Globus pallidus (tissue), 1 donor: ENCODE measurements at places on chromosomes 12 and 14.

DNA sequence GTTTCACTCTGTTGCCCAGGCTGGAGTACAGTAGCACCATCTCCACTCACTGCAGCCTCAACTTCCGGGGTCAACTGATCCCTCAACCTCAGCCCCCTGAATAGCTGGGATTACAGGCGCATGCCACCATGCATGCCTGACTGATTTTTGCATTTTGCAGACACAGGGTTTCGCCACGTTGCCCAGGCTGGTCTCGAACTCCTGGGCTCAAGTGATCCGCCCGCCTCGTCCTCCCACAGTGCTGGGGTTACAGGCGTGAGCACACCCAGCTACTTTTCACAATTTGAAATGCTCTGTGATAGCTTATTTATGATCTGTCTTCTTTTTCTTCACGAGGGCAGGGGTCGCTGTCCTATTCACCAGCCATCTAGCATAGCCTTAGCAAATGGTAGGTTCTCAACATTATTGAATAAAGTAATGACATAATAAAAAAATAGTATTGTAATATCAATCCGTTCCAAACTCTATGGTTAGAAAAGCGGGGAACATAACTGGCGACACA is 477 bp upstream of the DDX47 start:
- no peak for DNase-seq

GRCh38 chr14:52266179-52266578 is 1.3 kb upstream of the PTGDR start:
- no peak for DNase-seq

GRCh38 chr12:119869720-119870119 is 7.4 kb downstream of the CIT start:
- DNase-seq: no peak

- DNase-seq: no peak
Measured at GRCh38 chr14:100448376-100448775, 125.2 kb downstream of the SLC25A47 start.

DNA sequence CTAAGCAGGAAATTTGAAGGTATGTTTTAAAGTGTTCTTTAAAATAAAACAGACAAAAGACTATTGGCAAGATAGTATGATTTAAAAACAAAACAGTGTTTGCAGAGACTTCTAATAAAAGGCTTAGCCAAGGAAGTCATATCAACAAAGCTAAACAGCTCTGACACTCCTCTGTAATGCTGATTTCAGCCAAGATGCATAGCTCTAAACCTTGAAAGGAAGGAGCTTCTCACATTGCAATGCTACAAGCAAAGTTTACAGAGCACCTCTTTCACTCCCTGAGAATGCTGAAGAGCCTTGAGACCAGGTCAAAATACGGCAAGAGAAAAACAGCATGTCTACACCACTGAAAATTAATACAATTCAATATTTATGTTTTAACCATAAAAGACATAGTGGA is 51.8 kb downstream of the PARP11 start:
- DNase-seq: no peak

DNA sequence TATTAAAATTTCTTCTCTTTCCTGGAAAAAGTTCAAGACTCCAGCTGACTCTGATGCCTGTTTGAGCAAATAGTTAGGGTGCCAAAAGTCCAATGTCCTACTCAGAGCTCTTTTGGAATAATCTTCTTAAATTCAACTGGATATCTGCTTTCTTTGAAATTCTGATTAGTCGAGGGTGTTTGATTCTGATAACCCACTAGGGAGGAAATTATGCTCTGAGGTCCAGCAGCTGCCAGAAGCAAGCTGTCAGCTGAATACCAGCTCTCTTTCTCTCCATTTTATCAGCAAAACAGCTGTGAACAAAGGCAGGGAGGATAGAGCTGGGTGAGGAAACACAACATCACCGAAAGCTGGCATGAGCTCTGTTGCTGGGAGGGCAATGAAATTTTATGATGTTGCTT is 141.5 kb downstream of the CAND1 start:
- DNase-seq: no peak

DNA sequence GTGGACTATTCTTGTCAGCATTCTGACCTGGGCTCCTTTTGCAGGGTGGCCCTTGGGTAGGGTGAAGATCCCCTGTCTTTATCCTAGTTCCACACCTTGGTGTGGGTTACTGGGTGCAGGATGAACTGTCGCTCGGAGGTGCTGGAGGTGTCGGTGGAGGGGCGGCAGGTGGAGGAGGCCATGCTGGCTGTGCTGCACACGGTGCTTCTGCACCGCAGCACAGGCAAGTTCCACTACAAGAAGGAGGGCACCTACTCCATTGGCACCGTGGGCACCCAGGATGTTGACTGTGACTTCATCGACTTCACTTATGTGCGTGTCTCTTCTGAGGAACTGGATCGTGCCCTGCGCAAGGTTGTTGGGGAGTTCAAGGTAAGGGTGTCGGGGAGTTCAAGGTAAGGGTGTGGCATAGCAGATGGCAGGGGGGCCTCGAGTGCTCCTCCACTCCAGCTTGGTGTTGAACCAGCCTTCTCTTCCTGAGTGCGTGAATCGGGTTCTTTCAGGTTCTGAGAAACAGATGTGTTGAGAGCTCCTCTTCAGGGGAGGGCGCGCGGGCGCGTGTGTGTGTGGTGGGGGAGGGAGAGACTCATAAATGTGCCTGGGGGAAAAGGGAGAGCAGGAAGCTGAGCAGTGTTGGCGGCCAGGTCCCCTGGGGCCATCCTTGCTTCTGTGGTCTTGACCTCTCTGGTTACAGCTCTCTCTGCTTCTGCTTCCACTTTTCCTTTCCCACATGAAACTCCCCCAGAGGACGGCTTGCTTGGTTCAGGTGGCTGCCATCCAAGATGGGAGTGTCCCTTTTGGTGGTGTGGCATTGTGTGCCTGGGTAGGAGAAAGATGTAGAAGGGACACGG is 4.0 kb downstream of the ATG101 start:
- DNase-seq: no peak

- DNase-seq: no peak
Measured at GRCh38 chr14:32764131-32764530, 174.5 kb upstream of the NPAS3 start.

DNA sequence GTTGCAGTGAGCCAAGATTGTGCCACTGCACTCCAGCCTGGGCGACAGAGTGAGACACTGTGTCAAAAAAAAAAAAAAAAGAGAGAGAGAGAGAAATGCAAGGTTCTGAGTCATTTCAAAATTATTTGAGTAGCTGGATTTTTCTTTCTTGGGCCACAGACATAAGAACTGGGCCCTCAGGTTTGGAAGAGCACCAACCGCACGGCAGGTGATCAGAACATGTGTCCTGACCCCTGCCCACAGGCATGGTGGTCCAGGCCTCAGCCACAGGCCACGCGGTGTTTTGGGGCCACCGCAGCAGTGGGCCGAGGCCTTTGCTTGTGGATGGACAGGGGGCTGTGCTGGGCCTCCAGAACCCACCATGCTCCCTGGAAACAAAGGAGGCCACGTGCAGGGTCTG is 126.7 kb downstream of the CALM1 start:
- DNase-seq: no peak

GRCh38 chr12:1206118-1206734 is 215.2 kb downstream of the ERC1 start:
- DNase-seq: no peak

- DNase-seq: no peak
Measured at GRCh38 chr14:22233377-22233776, 355.6 kb downstream of the DAD1 start.

GRCh38 chr12:57523706-57524614 is 1.3 kb downstream of the MBD6 start:
- no peak for DNase-seq

- DNase-seq: no peak
Measured at GRCh38 chr14:70005281-70005805, 126.1 kb downstream of the SMOC1 start.

- peak; percentile 61 for DNase-seq
Measured at GRCh38 chr12:10562306-10562933, 51.0 kb downstream of the MAGOHB start.

GRCh38 chr12:55739025-55739378 is 3.9 kb upstream of the GDF11 start:
- DNase-seq: no peak

DNA sequence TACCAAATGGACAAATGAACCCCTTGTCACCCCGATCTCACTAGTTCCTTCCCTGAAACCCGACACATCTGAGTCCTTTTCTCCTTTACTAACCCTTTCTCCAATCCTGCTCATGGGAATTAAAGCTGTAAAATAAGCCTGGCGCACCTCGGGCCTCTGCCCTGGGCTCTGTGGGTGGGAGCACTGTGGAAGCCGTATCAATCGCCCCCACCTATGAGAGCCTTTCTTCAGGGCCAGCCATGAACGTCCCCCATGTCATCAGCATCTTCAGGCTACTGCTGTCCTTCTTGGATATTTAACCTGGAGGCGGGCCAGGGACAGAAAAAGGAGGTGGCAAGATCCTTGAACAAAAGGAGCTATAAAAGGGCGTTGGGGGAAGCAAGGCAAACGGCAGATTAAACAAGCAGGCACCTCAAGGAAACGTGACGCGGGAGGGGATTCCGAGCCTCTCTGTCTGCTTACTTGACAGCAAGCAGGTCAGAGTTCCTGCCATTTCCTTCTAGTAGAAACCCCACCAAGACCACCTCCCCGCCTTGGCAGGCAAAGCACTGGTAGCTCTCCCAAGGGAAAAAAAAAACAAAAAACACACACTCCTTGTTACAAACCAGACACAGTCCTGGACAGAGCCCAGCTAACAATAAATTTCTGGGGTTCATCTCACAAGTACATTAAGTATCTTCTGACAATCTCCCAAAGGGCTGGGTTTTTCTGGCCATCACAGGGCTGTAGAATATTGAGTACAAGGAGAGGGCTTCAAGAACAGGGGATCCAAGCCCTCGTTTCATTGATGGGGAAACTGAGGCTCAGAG is 62.9 kb downstream of the DPF3 start:
- DNase-seq: no peak

- no peak for DNase-seq
Measured at GRCh38 chr12:24909667-24910066, 39.2 kb downstream of the BCAT1 start.

DNA sequence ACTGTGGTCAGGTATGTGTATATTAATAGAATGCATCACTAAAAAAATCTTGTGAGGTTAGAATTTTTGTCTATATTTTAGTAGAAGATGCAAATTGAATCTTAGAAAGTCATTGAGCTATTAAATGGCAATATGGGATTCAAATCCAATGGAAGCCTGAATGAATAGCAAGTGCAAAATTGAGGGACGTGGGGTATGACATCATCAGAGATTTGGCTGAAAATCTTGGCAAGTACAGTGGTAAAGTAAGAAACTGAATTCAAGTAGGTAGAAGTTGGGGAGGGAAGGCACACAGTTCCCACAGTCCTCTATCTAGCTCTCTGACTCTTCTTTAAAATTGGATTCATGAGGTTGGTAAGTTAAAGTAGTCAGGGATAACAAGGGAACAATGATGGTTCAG is 97.4 kb upstream of the SSTR1 start:
- no peak for DNase-seq

- DNase-seq: no peak
Measured at GRCh38 chr12:38053655-38054464, 262.7 kb upstream of the ALG10B start.

DNA sequence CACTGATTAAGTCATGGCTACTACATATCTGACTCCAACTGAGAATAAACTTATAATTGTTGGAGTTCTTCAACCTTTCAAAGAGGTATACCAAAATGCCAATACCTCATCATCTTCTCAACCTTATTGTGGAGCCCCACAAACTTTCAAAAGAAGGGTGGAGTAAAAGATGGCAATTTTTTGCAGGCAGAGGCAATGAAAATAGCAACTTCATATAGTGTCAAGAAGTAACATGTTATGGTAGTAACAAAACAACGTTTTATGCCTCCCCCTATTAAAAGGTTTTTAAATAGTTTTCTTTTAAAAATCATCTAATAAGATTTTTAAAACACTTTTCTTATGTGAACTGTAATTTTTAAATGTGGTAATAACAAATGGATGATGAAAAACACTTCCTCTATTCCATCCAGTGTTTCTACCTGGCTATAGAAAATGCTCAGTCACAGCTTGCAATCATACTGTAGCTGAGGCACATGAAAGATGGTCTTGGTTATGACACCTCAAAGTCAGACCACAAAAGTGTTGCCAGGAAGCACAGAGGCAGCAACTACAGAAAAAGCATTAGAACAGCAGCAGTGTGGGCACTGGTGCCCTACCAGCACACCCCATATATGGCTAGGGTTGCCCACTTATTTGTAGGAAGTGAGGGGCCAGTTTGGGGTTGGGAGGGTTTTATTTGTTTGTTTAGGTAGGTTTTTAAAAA is 7.0 kb downstream of the PPP1R12A start:
- no peak for DNase-seq

DNA sequence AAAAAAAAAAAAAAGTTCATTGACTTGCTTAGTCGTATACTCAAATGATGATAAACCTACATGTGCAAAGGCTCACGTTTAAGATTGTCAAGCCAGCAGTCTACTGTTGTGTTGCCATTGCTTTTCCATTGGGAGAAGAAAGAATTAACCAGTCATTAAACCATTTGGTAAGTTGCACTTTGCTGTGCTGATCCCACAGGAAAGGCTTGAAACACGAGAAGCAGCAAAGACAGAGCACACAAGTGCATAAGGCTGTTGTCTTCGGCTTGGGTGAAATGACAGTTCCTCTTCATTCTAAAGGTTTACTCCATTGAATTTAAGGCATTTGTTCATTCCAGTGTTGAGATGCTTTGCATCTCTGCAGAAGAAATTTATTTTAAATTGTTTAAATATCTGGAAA is 50.1 kb downstream of the ZC3H14 start:
- no peak for DNase-seq

- DNase-seq: no peak
Measured at GRCh38 chr14:102234331-102235264, 70.4 kb downstream of the MOK start.

GRCh38 chr14:99012703-99013102 is 259.3 kb downstream of the BCL11B start:
- peak; percentile 22 for DNase-seq

- no peak for DNase-seq
Measured at GRCh38 chr14:100762089-100762515, 35.4 kb downstream of the DLK1 start.

DNA sequence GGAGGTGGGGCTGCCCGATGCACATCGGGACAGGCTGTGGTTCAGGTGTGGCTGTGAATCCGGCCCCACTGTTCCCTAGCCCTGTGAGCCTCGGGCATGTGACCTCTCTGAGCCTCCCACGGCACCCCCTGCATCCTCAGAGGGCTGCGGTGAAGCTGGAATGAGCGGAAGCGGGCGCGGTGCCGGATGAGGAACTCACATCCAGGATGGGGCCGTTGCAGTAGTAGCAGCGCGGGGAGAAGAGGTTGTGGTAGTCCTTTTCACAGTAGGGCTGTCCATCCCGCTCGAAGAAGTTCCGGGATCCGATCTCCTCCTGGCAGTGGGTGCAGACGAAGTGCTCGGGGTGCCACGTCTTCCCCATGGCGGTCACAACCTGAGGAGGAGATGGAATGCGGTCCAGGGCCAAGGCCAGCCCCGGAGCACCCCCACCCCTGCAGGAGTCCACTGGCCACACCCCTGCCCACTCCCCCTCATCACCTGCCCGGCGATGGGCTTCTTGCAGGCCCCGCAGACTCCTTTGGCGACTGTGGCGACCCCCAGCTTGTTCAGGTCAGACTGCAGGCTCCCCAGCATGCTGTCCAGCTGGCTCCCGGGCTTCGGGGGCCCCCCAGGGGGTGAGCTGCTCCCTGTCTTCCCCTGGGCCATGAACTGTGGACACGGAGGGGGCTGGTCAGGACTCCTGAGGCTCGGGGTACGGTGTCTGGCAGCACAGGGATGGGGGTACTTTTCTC is 13.9 kb upstream of the RPLP0 start:
- DNase-seq: no peak

- no peak for DNase-seq
Measured at GRCh38 chr14:76753541-76754198, 7.6 kb upstream of the VASH1 start.
